ENCODE measurements at places on chromosomes 2 and 18.
A peak's percentile ranks its signal among the peaks of the same experiment; 100 is the strongest.

GRCh38 chr2:56754066-56754615 is 570.4 kb downstream of the CCDC85A start:
- DNase-seq = no peak

- no peak for DNase-seq
These were observed 383.7 kb downstream of the SOCS6 start for GRCh38 chr18:70672581-70672980.

DNA sequence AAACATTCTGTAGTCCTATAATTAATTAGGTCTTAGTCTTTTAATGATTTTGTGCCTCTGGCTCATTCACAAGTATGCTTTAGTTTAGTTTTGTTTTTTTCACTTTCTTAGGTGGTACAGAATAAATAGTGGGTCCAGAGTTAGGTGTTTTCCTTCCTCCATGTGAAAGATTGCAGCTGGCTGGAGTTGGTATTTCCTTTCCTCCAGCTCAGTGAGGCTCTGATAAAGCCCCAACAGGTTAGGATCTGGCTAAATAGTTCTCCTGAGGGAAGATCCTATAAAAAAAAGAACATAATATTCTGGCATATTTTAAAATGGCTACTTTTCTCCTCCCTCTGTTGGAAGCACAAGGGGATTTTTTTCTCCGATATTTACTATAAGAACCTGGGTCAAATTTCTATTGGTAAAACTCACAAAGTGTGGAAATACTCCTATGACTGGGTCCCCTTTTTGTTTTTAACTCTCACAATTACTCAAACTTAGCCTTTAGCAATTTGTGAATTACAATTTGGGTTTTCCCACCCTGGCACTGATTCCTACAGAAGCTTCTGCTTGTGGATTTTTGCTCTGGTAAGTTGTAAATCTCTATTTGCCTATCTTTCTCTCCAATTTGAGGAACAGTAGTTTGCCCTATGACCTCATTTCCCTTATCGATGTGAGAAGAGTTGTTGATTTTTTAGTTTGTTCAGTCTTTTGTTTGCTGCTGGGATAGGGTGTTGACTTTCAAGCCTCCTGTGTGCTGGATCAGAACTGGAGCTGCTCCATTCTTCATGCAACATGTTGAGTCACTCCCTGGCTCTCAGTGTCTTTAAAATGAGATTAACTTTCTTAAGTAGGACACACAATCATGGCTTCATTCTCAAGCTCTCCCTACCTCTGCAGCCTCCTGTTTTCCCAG is 500.9 kb downstream of the RNF144A start:
- no peak for DNase-seq

GRCh38 chr2:44087714-44088092 is 81.0 kb upstream of the PPM1B start:
- no peak for DNase-seq

DNA sequence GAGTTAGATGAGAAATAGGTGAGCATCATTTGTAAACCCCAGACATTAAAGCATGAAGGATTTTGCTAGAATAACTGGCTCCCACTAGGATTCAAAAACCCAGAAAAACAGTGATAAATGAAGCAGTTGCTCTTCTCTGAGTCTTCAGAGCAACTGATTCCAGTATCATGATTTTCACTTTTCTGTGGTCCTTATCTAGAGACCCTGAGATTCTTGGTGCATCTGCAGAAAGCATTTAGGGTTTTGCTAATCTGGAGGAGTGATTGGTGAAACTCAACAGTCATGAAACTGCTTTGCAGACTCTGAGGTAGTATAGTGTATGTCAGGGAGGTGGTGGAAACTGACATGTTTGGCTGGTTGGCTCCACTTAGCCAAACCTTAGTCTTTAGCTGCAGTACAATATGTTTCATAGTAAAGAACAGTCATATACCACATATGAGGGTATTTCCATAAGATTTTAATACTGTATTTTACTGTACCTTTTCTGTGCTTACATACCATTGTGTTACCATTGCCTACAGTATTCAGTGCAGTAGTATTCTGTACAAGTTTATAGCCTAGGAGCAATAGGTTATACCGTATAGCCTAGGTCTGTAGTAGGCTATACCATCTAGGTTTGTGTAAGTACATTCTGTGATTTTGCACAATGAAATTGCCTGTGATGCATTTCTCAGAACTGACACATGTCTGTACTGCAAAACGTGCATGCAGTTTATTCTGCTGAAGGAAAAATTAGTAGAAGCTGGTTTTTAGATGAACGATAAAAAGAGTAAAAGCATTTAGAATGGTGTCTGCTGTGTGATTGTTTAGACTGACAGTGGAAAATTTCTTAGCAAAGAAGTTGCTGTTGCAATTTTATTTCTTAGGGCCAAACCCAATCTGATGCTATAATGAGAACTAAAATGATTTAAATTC is 23.8 kb downstream of the EML4 start:
- no peak for DNase-seq

- no peak for DNase-seq
These were observed 3.4 kb upstream of the BCL11A start for GRCh38 chr2:60556576-60557485.

- DNase-seq = no peak
These were observed 19.3 kb upstream of the HPCAL1 start for GRCh38 chr2:10283106-10284062.

DNA sequence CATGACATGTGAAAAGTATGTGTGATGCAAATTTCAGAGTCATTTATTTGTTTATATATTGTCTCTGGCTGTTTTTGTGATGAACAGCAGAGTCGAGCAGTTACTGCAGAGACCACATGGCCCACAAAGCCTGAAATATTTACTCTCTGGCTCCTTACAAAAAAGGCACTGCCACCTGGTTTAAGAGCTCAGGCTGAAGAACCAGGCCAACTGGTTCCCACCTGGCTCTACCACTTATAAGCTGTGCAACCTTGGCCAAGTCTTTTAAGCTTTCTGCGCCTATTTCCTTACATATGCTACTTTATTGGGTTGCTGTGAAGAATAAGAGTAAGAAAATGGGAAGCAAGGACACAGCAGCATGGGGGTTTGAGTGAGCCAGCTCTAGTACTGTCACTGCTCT is 207.6 kb downstream of the L3MBTL4 start:
- no peak for DNase-seq

DNA sequence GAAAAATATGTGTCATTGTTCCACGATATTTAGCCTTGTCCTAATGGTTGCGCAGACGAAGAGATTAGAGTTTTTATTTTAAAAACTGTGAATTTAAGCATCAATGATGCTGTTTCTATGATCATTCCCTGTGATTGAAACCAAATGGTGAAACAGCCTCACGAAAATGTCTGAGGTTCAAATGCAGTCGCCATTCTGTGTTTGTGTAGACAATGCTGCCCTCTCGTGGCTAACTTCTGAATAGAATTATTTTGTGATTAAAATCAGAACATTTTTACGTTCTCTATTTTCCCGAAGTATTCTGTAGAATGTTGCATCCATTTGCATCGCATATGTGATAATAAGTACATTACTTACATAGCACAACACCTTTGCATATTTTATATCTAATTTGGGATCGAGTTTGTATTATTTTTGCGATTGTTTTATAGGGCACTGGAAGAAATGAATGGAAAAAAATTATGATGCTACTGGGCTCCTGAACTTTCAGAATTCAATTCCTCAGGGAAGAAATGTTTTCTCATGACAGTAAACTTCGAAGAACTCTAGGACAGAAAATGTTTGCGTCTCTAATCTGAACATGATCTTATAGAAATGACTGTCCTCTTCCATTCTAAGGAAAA is 54.8 kb upstream of the CREB1 start:
- DNase-seq = peak; percentile 67

DNA sequence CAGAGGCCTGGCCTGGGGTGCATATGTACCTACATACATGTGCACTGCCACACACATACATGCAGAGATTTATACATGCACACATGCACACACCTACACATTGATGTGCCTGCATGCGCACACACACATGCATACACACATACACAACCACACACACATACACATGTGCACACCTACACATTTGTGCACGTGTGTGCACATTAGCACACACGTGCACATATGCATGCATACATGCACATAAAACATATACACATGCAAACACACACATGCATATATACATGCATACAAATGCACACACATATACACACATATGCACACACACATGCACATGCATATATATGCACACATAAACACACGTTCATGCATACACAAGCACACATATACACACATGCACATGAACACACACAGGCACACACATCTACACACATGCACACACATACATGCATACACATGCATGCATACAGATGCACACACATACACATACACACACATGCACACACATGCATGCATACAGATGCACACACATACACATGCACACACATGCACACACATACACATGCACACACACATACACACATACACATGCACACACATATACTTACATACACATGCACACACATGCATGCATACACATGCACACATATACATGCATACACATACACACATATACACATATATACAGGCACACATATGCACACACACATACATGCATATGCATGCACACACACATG is 23.6 kb upstream of the OTOS start:
- DNase-seq = no peak

DNA sequence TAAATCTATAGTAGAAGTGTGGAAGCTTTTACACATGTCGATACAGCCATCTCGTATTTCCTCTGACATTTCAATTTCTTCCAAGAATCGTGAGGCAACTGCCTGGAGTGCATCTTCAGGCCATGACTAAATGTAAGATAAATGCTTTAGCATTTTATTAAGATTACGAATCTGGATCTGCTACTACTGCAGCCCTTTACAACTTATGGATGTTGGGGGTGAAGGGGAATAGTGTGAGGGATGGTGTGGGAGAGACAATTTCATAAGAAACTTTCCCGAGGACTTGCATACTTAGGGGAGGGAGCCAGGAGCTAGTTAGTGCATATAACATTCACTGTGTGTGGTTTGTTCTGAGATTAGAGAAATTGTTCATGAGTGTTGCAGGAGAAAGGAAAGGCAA is 204.8 kb downstream of the SLC39A10 start:
- DNase-seq = no peak

GRCh38 chr2:145851730-145852129 is 1331.8 kb upstream of the ZEB2 start:
- no peak for DNase-seq

GRCh38 chr2:37523814-37524362 is 147.6 kb downstream of the CDC42EP3 start:
- DNase-seq = no peak

DNA sequence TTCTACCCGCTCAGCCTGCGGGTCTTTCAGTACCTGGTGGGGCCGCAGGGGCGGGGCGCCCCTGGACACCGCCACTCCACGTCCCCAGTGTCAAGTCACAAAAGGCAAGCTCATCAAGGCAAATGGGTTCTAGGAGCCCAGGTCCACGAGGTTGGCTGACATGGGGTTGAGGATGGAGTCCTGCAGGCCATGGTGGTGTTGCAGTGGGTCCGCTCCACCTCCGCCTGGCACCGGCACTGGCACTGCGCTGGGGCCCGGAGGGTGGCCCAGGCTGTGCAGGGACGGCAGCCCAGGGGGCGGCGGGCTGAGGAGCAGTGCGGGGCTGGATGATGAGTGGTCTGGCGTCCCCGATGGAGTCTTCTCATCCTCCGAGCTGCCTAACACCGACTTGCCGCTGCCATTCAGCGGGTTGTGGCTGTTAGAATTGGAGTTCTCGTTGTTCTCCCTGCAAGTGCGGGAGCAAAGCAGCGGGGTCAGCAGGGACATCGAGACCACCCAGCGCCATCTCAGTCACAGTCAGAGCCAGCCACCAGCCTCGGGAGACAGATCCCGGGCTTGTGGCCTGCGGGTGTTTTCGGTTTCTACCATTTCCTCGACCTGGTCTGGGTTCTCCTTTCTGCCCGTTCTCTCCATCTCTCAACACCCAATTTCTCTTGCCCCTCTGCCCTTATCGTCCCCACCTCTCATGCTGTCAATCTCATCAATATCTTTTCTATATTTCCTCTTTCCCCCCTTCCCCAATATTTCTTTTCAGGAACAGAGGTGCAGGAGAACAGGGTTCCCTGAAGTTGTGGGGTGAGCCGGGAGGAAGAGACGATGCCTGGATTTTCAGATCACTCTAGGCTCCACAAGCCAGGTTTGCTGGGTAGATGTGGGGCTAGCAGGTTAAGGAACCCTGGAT is 3.0 kb downstream of the SIX2 start:
- DNase-seq = no peak

DNA sequence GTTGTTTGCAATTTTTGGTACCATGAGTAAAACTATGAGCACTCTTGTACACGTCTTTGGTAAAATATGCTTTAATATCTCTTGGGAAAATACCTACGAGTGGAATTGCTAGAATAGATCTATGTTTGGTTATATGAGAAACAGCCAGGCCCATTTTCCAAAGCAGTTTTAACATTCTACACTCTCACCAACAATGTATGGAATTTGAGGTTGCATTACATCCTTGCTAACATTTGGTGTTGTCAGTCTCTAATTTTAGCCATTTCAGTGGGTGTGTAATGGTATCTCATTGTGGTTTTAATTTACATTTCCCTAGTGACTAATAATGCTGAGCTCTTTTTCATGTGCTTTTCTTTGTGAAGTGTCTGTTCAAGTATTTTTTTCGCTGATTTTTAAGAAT is 118.9 kb upstream of the TCF4 start:
- no peak for DNase-seq

GRCh38 chr18:34159691-34160185 is 65.0 kb downstream of the NOL4 start:
- DNase-seq = no peak

DNA sequence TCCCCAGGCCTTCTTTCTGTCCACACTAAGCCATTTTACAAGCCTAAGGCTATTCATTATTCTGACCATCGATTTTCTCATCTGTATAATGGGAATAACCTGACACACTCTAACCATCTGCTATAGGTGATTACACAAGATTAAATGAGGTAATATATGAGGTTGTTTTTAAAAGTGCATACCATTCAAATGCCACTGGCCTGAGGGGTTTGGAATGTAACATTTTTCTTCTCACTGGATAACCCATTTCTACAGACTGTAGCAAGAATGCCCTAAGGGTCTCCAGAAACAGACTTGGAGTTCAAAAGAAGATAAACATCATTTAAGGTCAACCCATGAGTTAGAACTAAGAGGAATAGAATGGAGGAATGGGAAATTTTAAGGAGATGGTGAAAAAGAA is 111.7 kb upstream of the SETBP1 start:
- DNase-seq = no peak

DNA sequence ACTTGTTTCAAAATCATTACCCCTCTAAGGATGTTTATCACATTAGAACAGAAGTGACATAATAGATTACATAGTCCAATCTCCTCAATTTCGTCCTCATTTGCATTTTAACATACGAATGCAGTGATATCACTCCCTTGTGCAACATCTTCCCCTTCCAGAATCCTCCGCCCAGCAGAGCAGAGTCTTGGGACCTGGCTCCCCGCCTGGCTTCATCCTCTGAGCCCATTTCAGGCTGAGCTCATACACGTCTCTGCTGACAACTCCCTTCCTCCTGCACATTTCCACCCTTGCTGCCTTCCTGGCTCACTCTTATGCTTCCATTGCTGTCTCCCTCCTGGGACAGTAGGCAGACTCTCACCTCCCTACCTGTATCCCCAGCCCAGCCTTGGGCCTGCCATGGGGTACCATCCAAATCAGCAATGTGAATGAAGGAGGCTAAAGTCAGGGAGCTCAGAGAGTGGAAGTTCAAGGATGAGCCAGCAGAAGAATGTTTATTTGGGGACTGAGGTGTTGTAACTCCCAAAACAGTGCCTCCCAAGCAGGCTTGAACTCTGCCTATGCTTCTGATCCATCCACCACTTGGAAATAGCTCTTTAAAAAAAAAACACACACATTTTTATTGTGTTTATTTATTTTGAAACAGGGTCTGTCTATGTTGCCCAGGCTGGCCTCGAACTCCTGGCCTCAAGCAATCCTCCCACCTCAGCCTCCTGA is 165.2 kb downstream of the TMEM200C start:
- no peak for DNase-seq

GRCh38 chr2:81324046-81324445 is 1019.5 kb upstream of the LRRTM1 start:
- DNase-seq = no peak

All from neural crest cell (in vitro differentiated cells).